ENCODE measurements at places on chromosomes 12 and 14.

- DNase-seq: no peak
Measured at GRCh38 chr12:117060246-117060928, 38.8 kb downstream of the TESC start.

DNA sequence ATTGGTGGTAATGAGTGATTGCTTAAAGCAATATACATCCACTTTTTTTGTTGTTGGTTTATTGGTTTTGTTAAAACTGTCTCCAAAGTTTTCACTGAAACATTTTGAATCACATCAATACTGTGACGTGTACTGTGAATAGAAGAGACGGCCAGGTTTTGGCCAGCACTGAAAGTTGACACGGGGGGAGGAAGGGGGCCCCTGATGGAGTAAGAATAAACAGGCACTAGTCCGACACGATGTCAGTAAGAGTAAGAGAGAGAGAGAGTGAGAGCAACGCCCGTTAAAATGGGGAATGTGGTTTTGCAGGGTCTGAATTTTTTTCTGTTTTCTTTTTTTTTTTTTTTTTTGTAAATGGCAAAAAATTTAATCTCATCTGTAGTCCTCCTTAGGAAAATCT lies 14.7 kb downstream of the PEBP1 start:
- DNase-seq: no peak

GRCh38 chr12:10136637-10137205 lies 6.7 kb upstream of the CLEC7A start:
- peak; percentile 71 for DNase-seq

GRCh38 chr12:3600039-3600720 lies 109.2 kb downstream of the PRMT8 start:
- peak; percentile 25 for DNase-seq

GRCh38 chr12:94174576-94174975 lies 26.2 kb downstream of the PLXNC1 start:
- DNase-seq: no peak

GRCh38 chr14:32608857-32609256 lies 279.8 kb downstream of the AKAP6 start:
- DNase-seq: no peak

GRCh38 chr14:39431416-39432178 lies 636 bp downstream of the FBXO33 start:
- DNase-seq: peak; percentile 32

DNA sequence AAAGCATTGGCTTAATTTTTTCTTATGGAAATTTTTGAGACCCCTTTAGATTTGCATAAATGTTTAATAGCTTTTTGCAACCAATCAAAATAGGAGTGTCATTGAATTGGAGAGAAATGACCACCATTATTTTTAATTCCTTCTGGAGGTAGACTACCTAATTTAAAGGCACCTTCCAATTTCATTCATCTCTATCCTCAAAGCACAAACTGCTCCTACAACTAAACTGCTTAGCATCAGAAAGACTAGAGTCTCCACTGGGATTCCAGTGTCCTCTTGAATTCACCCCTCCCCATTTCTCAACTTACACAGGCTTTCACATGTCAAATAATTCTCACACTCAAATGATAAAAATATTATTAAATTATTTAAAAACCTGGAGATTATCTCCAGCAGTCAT lies 168.4 kb downstream of the RPS29 start:
- no peak for DNase-seq

DNA sequence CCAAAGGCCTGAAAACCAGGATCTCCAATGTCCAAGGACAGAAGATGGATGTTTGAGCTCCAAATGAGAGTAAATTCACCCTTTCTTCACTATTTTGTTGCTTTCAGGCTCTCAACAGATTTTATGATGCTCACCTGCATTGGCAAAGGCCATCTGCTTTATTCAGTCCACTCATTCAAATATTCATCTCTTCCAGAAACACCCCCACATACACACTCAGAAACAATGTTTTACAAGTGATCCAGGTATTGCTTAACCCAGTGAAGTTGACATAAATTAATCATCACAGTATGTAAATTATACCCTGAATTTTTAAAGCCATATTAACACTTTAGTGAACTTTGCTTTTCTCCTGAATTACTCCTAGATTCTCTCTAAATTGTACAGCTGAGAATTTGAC lies 63.3 kb downstream of the DUSP6 start:
- DNase-seq: no peak

- peak; percentile 53 for DNase-seq
Measured at GRCh38 chr14:75088566-75089373, 19.3 kb downstream of the ZC2HC1C start.

DNA sequence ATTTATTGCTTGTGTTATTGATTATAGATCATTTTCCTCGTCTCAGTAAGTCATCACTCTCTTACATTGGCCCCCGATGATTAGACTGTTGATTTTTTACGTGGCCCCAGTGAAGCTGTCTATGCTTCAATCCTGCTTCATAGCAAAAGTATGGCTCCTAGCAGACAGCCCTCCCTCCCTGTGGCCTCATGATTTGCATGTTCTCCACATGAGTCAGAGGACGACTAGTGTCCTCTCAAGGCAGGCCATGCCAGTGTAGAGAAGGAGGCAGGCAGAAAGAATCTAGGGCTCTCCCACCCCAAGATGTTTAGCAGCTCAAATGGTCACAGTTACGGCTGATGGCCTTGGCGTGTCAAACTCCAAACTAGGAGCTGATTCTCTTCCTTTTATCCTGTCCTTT lies 59.6 kb downstream of the FIGNL2 start:
- DNase-seq: no peak

DNA sequence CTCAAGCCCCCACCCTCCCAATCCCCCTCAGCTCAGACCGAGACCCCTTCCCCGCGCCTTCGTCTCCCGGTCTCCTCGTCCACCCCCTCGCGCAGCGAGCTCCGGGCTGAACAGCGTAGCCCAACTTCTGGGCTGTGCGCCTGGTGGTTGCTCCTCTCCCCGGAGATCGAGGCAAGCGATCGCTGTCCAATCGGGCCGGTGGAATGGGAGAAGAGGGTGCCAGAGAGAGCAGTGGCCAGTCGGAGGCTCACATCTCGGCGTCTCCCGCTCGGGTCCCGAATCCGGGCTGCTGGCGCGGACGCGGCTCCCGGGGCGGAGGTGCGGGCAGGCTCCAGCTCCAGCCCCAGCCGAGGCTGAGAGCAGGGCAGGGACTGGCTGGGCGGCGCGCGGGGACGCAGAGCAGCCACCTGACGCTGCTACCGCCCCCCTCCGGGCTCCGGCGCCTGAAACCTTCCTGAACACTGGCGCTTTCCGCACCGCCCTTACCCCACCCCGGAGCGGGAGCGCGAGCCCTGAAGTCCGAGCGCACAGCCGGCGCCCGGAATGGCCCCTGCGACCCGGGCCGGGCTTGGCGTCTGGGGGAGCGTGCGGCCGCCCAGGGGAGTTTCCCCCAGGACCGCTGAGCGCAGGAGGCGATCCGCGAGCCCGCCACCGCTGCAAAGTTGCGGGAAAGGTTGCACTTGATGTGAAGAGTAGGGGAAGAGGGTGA lies 508 bp upstream of the KCNH5 start:
- DNase-seq: peak; percentile 70

- DNase-seq: no peak
Measured at GRCh38 chr14:101713621-101714349, 47.7 kb upstream of the PPP2R5C start.

DNA sequence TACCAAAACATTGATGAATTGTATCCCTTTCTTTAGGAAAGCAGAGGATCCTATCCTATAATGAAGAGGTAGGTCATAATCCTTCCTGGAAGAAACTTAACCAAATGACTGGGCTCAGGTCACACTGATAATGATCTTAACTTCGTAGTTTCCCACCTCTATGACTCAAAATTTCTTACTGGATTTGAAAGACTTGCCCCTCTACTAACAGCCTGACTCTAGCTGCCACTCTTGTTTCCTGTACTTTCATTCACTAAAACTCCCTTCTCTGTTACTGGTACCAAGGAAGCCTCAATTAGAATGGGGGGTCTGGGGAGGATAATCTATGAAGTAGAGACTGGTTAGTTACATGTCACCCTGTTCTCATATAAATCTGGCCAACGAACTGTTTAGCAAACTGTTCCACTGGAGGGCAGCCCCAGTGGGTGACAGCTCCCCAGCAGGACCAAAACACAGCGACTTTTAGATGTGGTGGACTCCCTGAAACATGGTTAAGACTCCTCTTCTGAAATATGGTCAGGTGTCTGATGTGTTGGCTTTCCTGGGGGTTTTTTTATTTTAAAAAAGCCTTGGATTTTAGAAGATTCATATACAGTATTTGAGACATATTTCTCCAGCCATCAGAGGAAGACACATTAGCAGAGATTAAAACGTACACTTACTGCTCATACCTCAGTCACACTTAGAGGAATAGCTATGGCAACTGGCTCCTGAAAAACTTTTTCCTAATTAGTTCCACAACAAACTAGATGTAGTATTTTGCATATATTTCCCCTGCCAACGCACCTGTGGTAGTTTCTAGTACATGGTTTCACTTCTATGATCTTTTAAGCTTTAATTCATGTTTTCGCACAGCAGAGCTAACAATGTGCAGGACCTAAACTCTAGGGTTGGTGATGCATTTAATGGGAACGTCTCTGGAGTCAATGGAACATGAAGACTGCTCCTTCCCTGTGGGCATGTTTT lies 72.3 kb downstream of the ACADS start:
- DNase-seq: no peak

- DNase-seq: no peak
Measured at GRCh38 chr12:116694653-116695463, 43.0 kb downstream of the SPRING1 start.

DNA sequence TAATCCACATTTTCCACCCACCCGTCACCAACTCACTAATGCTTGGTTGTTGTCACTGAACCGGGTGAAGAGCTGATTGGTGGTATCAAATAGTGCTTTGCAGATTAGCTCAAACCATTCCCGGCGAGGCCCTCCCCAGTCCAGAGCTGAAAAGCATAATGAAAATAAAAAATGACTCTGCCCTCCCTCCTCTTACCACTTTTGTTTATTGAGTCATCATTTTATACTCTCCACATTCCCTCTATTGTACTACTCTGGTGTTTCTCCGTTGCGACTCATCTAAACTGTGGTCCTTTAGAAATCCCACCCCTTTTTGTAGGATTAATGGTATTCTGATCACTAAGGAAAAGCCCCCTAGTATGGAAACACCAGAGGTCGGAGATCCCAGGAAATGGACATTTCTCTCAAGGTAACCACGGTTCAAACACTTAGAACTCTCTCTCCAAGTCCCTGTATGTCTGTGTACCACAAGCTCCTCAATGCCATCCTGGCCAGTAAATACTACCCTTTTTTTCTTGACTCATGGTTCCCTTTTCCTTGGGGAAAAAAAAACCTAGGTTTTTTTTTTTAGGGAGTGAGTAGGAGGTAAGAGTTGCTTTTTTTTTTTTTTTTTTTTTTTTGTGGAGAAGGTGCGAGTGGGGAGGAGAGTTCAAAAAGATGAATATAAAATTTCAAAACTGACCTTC lies 42.0 kb downstream of the AREL1 start:
- no peak for DNase-seq

DNA sequence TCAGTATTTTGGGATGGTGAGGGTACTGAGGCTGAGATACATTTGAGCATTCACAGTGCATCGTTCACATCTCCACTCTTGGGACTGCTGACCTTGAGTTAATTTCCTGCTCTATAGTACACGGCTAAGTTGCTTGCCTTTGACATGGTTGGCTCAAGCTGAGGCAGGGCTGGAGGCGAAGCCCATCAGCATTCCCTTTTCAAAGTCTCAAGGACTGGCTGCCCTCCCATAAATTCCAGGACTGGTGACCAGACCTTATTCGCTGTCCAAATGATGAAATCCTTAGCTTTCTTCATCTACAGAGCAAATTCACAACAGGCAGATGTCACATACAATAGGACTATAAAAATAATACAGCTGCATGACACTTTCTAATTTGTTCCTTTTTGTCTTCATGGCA lies 85.9 kb downstream of the SSPN start:
- DNase-seq: no peak

- DNase-seq: no peak
Measured at GRCh38 chr12:95240556-95240955, 22.9 kb downstream of the VEZT start.

GRCh38 chr12:43148691-43149090 lies 403.3 kb downstream of the ADAMTS20 start:
- no peak for DNase-seq

DNA sequence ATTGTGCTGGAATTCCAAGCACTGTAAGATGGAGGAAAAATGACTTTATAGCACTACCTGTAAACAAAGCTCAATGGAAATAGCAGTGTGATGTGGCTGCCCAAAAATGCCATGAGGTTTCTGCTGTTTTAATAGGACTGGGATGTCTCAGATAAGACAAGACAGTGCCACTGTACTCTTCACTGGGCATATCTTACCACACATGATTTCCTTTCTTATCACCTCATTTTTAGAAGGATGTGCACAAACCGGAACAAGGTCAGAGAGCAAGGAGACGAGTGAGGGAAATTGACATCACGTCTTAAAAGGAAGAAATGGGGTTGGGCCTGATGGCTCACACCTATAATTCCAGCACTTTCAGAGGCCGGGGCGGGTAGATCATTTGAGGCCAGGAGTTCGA lies 38.4 kb upstream of the FGD4 start:
- no peak for DNase-seq

GRCh38 chr12:129696926-129697325 lies 206.9 kb downstream of the TMEM132D start:
- DNase-seq: peak; percentile 28

DNA sequence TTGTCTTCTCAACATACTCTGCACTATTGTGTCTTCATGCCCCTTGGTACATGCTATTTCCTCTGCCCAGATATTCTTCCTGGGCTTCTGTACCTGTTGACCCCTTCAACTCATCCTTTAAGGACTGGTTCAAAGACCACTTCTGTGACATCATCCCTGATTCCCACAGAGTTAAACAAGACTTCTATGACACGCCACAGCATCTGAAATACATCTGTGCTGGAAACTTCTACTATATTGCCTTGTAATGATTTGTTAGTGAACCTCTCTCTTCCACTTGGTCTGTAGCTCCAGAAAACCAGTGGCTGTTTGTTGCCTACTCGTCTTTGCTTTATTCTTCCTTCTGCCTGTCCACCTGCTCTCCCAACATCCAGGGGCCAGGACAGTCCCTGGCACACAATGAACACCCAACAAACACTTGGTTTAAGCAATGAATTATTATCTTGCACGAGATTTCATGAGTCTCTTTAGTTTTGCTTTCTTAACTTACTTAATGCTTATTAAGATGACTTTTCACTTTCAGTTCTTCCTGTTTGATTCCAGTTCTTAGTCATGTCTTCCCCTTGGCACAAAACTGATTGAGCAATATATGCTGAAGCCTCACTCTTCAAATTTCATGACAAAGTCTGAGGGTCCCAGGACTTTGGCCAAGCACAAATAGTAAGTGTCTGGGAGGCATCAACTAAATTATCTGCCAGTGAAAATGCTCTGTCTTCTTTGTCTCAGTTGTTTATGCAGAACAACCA lies 485.9 kb downstream of the APAF1 start:
- DNase-seq: no peak
